Umbilical cord (tissue), 2 donors: ENCODE measurements at places on chromosomes 11 and 22. TPM values are rescaled to one million over a fixed set of nuclear protein-coding genes. Genes with fewer than 3 reads are reported as not detected.

BANF1 gene
- total RNA-seq, result 31.3 TPM

FOLR3 gene
- not detected for total RNA-seq

SREBF2 gene
- total RNA-seq, result 26.0 TPM

VWCE gene
- total RNA-seq, result not detected

MS4A15 gene
- total RNA-seq, result not detected

UPK3A gene
- not detected for total RNA-seq
